ENCODE measurements at places on chromosomes 11 and 22.

GRCh38 chr11:67420646-67421429 is 5.4 kb downstream of the CARNS1 start:
- peak; percentile 99 for DNase-seq

DNA sequence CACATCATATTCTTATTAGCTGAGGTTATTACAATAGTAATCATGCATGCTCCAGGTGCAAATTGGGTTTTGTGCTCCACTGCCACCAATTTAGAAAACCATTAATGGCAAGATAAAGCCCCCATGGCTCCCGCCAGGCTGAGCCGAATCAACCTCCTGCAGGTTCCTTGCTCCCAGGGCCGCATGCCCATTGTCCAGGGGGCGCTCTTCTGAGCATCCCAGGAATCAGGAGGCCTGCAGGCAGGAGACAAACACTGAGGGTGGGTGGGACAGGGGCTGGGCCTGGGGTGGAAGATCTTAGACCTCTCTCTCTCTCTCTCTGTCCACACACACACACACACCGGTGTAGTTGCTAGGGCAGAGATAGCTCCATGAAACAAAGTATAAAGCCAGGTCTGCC is 57.4 kb downstream of the BUD13 start:
- DNase-seq: no peak

DNA sequence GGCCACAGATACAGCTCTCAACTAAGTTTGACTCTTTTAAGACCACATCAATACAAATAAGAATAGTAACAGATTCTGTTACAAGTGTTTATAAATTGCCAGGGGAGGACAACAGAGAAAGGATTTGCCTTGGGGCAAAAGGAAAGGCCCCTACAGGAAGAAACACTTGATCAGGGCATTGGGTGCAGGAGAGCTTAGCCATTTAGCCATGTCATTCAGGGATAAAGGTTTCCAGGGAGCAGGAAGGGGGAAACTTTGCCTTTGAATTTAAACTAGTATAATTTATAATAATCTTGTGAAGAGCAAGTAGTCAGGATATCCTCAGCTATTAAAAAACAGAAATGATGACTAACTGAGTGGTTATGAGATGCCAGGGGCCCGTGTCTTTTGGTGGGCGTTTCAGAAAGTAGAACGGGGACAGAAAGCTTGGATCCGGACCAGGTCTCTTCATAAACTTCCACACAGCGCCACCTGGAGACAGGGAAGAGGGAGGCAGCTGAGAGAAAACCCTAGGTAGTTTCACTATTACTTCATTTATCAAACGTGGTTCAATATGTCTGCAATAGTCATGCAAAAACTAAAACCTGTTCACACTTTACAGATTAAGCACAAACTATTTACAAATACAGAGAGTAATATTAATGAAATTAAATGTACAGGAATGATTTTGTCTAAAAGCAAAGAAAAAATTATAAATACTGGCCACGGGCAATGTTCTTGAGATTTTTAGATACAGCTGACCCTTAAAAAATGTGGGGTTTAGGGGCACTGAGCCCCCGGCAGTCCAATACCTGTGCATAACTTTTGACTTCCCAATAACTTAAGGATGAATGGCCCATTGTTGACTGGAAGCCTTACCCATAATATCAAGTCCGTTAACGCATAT is 11.0 kb upstream of the SLC5A4 start:
- DNase-seq: peak; percentile 79

DNA sequence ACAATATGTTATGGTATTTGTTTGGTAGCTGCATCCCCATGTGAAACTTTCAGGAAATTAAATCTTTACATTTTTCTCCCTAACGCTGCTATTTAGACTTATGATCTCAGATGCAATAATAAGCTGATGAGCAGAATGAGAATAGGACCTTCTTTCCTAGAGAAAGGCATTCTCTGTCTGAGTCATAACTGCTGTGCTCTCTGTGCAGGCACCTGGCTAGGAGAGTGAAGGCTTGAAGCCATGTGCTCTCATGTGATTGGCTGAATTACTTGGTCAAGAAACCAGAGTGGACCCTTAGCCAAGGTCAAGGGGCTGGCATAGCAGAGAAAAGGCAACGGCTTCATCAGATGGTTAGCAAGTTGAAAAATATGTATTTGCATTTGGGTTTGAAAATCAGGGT is 185.0 kb downstream of the ADAMTS15 start:
- DNase-seq: no peak
